ENCODE measurements at places on chromosomes 12 and 14.

DNA sequence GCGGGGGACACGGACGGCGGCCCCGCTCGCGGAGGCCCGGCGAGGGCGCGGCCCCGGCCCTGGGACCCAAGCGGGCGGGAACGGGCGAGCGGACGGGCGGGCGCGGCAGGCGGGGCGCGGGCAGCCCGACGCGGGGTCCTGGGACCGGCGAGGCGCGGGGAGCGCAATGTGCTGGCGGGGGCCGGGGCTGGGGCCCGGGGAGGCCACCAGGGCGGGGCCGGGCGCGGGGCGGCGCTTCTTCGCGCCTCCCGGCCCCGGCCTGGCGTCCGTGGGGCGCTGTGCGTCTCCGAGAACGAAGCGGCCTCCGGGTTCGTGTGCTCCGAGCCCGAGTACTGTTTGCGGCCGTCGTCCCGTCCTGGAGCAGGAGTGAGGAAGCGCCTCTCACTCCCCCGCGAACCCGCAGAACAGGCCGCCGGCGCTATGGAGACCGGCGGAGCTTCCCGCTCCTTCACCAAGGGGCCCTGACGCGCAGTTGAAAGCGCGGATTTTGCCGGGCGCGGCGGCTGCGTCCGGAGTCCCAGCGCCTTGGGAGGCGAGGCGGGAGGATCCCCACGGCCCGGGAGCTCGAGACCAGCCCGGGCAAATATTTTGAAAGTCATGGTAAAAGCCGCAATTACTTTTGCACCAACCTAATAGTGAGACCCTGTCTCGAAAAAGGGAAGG lies 420 bp upstream of the ANKLE2 start:
- DNase-seq = peak; percentile 81

DNA sequence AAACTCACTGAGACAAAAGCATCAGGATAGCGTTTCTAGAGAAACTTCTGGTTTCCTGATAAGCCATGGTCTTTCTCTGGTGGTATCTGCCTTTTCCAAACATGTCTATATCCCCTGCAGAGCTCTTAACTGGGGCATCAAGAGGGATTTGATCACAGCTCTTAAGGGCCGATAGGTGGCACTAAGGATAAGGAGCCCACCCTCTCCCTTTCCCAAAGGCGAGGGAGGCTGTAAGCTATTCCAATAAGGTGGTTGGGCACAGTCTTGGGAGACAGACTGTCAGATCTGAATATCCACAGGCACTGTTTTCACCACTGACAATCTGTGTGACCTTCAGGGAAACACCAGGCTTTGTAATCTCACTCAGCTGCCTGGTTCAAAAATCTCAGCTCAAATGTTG lies 206.0 kb downstream of the ADGRD1 start:
- no peak for DNase-seq

GRCh38 chr12:6326316-6327228 lies 15.3 kb downstream of the TNFRSF1A start:
- DNase-seq = no peak

GRCh38 chr12:22986997-22987396 lies 362.0 kb downstream of the ETNK1 start:
- no peak for DNase-seq

DNA sequence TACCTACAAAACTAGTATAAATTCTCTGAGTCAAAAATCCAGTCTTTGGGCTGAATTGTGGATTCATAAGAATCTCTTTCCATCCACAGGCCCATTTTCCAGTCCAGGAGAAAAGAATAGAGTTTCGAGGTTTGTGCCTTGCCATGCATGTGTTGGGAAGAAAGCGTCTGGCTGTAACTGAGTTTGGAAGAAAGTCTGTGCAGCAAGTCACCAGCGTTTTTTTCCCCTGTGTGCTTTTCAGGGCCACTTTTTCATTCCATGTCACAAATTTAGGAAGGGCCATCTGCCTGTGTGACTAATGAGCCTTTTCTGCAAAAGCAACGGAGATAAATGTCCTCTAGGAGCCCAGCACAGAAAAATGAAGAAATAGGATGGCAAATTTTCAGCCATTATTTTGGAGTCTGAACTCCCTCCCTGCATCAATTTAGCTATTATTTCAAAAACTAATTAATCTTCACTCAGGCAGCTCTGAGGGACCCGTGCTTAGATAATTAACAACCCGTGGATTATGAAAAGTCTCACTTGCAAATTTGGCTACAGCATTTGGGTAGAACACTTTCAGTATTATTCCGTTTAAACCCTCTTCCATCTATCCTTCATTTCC lies 261.5 kb downstream of the SUDS3 start:
- DNase-seq = peak; percentile 76

DNA sequence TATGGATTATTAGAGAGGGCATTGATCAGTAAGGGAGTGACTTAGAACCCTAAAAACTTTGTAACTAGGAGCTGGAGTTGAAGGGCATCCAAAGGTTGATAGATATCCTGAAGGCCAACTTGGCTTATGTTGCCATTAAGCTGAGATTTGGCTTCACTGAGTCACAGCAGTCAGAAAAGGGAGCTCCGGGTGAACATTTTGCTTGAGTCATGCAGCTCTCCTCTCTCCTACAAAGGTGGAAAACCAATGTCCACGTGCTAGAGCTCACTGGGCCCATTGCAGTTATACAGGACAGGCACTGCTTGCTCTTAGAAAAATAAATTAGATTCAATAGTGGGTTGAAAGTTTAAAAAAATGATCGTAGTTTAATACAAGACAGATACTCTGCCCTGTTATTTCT lies 87.3 kb upstream of the LRIG3 start:
- DNase-seq = no peak

GRCh38 chr14:101402936-101403660 lies 158.2 kb upstream of the DIO3 start:
- no peak for DNase-seq

- peak; percentile 2 for DNase-seq
Observed at GRCh38 chr14:104102282-104102914, 16.9 kb downstream of the ASPG start.

DNA sequence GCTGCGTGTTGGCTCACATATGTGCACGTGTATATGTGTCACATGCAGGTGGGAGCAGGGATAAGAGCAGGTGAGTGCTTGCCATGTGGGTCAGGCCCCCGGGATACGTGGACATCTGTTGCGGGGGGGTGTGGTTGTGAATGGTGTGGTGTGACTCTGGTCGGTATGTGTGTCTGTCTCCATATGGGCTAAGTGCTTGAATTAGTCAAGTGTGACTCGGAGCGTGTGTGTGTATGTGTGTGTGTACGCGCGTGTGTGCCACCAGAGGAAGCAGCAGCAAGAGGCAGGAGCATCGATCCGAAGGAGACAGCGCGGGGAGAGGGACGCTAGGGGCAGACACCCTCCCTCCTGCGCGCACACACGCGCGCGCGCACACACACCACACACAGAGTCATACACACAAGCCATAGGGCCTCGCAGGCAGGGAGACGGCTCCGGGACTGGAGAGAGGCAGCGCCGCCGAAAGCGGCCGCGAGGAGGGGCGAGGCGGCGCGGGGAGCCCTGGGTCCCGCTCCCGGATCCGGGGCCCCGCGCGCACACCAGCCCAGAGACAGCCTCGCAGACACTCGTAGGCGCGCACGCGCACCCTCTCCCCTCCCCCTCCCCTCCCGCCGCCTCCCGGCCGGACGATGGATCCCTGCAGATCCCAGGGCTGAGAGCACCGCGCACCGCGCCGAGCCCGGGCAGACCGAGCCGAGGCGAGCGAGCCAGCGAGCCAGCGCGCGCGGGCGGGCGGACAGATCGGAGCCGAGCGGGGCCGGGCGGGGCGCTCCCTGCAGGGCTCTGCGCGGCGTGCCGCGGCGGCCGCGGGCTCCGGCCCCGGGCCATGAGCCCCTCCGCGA lies at the start of gene ASIC1:
TSS of gene ASIC1 (plus strand) at position 597 of the 842 bp plus-strand sequence. CDS start 1,171 bp downstream, outside the sequence.
- peak; percentile 75 for DNase-seq

GRCh38 chr12:690466-690865 lies 27.2 kb upstream of the NINJ2 start:
- DNase-seq = no peak
